ENCODE measurements at places on chromosomes 12 and 14. TPM values are rescaled to one million over a fixed set of nuclear protein-coding genes. Genes with fewer than 3 reads are reported as not detected.

GRCh38 chr14:86604561-86604960, 1074.6 kb downstream of the FLRT2 start:
- no peak for DNase-seq

- DNase-seq = no peak
Measured at GRCh38 chr14:86892152-86892956, 1100.6 kb downstream of the GALC start.

DNA sequence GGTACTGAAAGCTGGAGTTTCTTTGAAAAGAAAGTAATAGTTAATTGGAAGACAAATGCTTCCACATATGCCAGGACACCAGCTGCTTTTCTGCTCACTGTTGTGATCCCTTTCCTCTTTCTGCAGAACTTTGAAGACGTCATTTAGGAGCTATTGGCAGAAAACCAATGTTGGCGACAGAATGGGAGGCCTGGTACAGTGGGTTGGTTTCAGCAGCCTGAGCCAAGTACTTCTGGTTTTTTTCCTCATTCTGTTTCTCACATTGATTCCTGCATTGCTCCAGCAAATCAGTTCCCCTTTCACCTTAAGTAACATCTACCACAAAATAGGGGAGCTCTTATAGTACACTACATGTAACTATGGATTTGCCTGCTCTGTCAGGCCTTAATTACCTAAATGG, 96.9 kb downstream of the FIGNL2 start:
- no peak for DNase-seq

GRCh38 chr12:99387661-99388060, 259.9 kb upstream of the GARIN6 start:
- DNase-seq = no peak

DNA sequence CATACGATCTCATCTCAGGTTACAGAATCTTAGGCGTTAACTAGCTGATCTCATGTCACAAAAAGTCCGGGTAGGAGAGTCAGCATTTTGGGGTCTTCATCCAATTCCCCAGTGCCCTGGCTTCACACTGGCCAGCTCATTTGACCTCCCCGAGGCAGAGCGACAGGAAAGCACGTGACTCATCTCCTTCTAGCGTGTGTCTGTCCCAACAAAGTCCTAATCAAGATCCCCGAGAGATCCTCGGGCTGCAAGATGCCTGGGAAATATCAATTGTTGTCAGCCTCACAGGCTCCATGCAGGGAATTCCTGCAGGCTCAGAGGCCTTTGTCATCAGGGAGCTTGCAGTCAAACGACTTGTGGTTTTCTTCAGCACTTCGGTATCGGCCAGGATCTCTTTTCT, 57.5 kb downstream of the ZNF664 start:
- DNase-seq = no peak

GRCh38 chr14:41609704-41610183, 3.1 kb downstream of the LRFN5 start:
- DNase-seq = no peak

GRCh38 chr12:54384591-54385041, at the start of gene ZNF385A:
Gene ZNF385A (minus strand): TSS chr12:54384733. CDS start chr12:54384514, 219 bp downstream.
- DNase-seq = no peak

DNA sequence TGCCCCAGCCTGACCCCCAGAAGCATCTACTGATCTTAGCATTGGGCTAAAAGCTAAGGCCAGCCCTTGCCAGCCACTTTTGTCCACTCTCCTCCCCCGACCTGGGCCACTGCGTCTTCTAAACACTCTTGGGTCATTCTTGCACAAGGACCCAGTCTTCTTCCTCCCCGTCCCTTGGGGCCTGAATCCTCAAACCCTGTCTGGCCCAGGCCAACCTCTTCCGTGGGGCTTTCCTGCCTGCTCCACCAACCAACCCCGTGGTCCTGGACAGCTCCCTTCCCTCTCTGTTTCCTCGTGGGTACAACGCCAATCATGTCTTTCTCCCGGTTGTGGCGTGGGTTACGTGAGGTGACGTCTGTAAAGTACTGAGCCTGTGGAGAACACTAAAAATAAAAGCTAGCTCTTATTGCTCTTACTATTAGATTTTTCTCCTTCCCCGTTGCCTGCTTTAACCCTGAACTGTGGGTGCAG, 21.5 kb downstream of the FAM222A start:
- no peak for DNase-seq

GRCh38 chr12:26047401-26048226, 77.2 kb downstream of the BHLHE41 start:
- no peak for DNase-seq

The ENDOU gene
- total RNA-seq = not detected

The KRT72 gene
- total RNA-seq = not detected

The BDKRB1 gene
- total RNA-seq = 2.5 TPM

The SCN8A gene
- total RNA-seq = 0.42 TPM

The ADSS1 gene
- 7.9 TPM for total RNA-seq
